ENCODE measurements at places on chromosomes 12 and 14.
A peak's percentile ranks its signal among the peaks of the same experiment; 100 is the strongest.

DNA sequence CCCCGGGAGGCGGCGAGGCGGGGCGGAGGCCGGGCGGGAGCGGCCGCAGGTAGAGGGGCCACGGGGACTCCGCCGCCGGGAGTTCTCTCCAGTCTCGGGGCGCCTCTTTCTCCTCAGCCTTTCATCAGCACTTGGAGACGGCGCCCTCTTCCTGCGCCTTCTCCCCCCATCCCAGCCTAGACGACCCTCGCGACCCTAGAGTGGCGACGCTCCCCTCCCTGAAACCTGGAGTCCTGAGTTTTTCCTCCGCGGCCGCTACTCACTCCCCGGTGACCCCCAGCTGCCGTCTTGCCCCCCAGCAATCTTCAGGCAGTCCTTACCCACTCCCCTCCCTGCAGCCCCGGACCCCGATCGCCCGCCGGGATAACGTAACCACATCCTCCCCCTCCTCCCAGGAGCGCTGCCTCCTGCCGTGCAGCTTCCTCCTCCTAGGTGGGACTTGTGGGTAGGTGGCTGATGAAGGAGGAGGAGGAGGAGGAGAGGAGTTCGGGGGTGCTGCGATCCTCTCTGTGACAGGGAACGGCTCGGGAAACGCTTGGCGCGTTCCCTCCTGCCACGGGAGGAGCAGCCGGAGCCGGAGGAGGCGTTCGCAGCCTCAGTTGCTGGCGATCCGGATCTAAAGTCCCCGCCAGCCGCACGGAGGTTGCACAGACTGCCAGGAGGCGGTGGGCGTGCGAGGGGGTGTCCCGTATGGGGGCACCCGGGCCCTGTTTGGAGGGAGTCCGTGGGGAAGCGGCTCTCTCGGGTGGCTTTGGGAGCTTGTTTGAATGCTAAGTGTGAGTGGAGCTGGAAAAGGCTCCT is 891 bp downstream of the PLEKHA5 start:
- peak; percentile 31 for DNase-seq

GRCh38 chr12:88994537-88994936 is 357.8 kb downstream of the DUSP6 start:
- DNase-seq, result no peak

GRCh38 chr12:121765573-121765972 is 27.9 kb downstream of the RHOF start:
- DNase-seq, result no peak

DNA sequence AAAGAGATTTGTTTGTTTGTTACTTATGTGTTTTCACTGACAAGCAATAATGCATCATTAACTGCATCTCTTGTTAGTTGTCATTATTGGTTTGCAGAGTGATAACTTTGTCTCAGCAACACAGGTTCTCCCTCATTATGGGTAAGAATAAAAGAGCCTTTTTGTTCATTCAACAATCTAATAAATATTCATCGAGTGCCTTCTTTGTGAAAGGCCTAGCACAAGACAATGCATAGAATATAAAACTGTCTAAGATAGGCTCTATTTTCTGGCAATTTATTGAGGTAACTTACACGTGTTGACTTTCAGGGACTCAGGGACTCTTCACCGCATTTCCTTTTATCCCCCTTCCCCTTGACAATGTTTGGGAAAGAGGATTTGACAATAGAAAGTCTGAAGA is 95.5 kb upstream of the KRR1 start:
- no peak for DNase-seq

- no peak for DNase-seq
Measured at GRCh38 chr12:26751179-26751578, 81.8 kb downstream of the ITPR2 start.

DNA sequence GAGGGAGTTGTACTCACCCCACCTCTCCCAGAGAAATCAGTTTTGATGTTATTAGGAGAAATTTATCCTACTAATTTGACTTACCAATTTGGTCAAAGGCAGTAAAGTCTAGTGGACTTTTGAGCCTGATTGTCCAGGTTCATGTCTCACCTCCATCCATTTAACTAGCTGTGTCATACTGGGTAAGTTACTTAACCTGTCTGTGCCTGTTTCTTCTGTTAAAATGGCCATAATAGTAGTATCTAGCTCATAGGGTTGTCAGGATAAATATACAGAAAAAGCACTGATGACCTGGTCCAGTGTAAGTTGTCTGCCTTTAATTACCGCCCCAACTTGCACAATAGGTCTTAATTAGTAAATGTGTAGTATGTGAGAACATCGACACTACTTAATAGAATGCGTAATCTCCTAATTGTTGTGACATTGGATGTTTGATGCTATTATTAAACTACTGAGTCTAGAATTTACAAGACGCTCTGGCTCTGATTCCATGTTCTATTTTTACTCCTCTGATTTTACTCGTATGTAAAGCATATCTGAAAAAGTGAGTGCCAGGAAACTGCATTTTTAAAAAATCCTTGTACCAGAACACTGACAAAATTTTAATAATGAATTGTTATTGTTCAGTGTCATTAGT is 1.5 kb downstream of the RAB21 start:
- DNase-seq, result no peak

- DNase-seq, result no peak
Measured at GRCh38 chr14:65604936-65605335, 192.4 kb downstream of the FUT8 start.

GRCh38 chr12:96711364-96711763 is 195.7 kb upstream of the NEDD1 start:
- no peak for DNase-seq

- DNase-seq, result no peak
Measured at GRCh38 chr14:66351310-66351709, 134.9 kb upstream of the CCDC196 start.

DNA sequence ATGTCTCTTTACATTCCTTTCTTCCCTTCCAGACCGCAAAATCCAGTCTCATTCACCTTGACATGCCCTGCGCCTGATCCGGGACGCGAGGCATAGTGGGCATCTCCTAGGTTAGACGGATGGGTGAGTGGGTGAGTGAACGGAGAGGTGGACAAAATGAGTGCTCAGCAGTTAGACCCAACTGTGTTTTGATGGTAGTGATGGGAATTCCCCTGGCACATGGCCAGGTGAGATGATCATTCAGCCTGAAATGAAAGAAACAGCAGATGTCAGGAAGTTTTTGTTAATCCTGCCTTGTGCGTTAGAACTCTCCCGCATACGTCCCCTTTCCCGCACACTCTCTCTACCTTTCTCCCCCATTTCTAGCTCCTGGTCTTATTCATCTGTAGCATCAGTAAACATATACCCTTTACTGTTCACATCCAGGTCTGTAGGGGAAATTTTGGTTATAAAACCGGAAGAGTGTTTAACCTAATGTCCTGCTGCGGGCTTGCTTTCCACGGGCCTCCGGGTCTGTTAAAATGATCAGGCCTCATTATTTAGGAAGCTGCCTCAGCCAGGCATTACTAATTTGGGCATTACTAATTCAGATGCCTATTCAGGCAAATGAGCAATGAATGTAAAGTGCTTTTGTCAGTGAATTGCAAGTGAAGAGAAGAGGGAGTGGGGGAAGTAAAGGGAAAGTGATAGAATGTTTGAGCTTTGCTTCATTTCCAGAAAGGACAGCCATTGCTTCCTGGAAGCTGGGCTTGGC is 172.8 kb downstream of the ETV6 start:
- peak; percentile 48 for DNase-seq

DNA sequence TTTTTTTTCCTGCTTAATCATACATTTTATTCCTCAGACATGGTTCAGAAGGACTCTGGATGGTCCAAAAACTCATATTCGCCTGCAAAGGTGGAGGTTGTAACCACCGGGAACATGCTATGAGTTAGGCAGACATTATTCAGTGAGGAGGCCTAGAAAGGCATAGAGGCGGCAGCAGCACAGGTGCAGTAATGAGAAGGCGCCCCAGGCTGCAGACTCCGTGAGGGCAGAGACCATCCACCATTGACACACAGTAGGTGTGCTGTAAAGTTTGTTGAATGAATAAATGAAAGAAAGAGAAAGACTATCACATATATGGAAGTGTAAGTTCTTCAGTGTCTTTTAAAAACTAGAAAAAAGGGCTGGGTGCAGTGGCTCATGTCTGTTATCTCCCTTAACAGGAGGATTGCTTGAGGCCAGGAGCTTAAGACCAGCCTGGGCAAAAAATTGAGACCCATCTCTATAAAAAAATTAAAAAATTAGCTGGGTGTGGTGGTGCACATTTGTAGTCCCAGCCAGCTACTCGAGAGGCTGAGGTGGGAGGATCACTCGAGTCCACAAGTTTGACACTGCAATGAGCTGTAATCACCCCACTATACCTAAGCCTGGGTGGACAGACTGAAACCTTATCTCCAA is 34.5 kb upstream of the PTGR2 start:
- DNase-seq, result no peak

- no peak for DNase-seq
Measured at GRCh38 chr12:75714462-75715322, 203.3 kb upstream of the KRR1 start.

GRCh38 chr14:106308839-106309389 is 782.5 kb downstream of the TMEM121 start:
- peak; percentile 96 for DNase-seq

GRCh38 chr12:112130441-112130998 is 5.2 kb downstream of the TRAFD1 start:
- no peak for DNase-seq

GRCh38 chr12:53684654-53685220 is 8.9 kb upstream of the ATP5MC2 start:
- DNase-seq, result no peak

GRCh38 chr14:80485764-80486163 is 274.5 kb upstream of the DIO2 start:
- DNase-seq, result no peak

- DNase-seq, result no peak
Measured at GRCh38 chr12:3827301-3828000, 45.7 kb downstream of the PARP11 start.
